Occipital lobe (tissue), 3 donors: ENCODE measurements at places on chromosomes 1 and 21. TPM values are rescaled to one million over a fixed set of nuclear protein-coding genes. Genes with fewer than 3 reads are reported as not detected.

The IGSF3 gene
- total RNA-seq, result 115 TPM

The CD1C gene
- not detected for total RNA-seq

The SLC26A9 gene
- total RNA-seq, result not detected

- no peak for DNase-seq
Measured at GRCh38 chr1:167713330-167714081, 8.3 kb upstream of the MPZL1 start.

GRCh38 chr1:182930985-182931384 lies 22.0 kb downstream of the SHCBP1L start:
- DNase-seq, result no peak

- DNase-seq, result no peak
Measured at GRCh38 chr1:44240802-44241671, 27.8 kb downstream of the DMAP1 start.
